Smooth muscle cell of the pulmonary artery (primary cell): ENCODE measurements at places on chromosomes 3 and 15. TPM values are rescaled to one million over a fixed set of nuclear protein-coding genes. Genes with fewer than 3 reads are reported as not detected.

SERINC4 gene
- total RNA-seq = not detected in 2 replicates

GXYLT2 gene
- total RNA-seq = 25.7 and 33.5 TPM in 2 replicates

C3orf49 gene
- total RNA-seq = not detected in 2 replicates

ZNF385D gene
- 1.2 and 8.9 TPM in 2 replicates for total RNA-seq

NEK10 gene
- total RNA-seq = 13.0 and 16.2 TPM in 2 replicates

TMEM212 gene
- total RNA-seq = not detected in 2 replicates

DAZL gene
- not detected in 2 replicates for total RNA-seq

LTK gene
- 0.07 TPM in 1 of 2 replicates, not detected in the other for total RNA-seq

CCK gene
- total RNA-seq = 0.13 and 0.36 TPM in 2 replicates

PRC1 gene
- total RNA-seq = 17.8 and 47.7 TPM in 2 replicates

CHRNB4 gene
- not detected in 2 replicates for total RNA-seq

ZNF621 gene
- 18.5 and 19.9 TPM in 2 replicates for total RNA-seq

ST3GAL6 gene
- total RNA-seq = 6.4 and 19.9 TPM in 2 replicates

RMDN3 gene
- total RNA-seq = 21.3 and 24.7 TPM in 2 replicates

STRIT1 gene
- not detected in 2 replicates for total RNA-seq

SIDT1 gene
- total RNA-seq = 0.20 TPM in 1 of 2 replicates, not detected in the other

P2RY12 gene
- 0.07 TPM in 1 of 2 replicates, not detected in the other for total RNA-seq

RARB gene
- 5.2 and 10.2 TPM in 2 replicates for total RNA-seq

ELP6 gene
- 22.8 and 24.4 TPM in 2 replicates for total RNA-seq

CLDN18 gene
- total RNA-seq = not detected in 2 replicates

NUP210 gene
- 0.10 and 0.46 TPM in 2 replicates for total RNA-seq

KNG1 gene
- total RNA-seq = not detected in 2 replicates
